ENCODE measurements at places on chromosomes 5 and 9. TPM values are rescaled to one million over a fixed set of nuclear protein-coding genes. Genes with fewer than 3 reads are reported as not detected.

- DNase-seq = peak; percentile 28
- H3K4me3 ChIP-seq = peak overlapping the region; percentile 70
- peaks cover 22% of the 10 kb centered on the region for H3K4me1 ChIP-seq
- no peaks in the 10 kb centered on the region for H3K27me3 ChIP-seq
- peak overlapping the region; percentile 91 for H3K27ac ChIP-seq
Observed at GRCh38 chr9:112378328-112379176, 1.4 kb upstream of the HSDL2 start.

DNA sequence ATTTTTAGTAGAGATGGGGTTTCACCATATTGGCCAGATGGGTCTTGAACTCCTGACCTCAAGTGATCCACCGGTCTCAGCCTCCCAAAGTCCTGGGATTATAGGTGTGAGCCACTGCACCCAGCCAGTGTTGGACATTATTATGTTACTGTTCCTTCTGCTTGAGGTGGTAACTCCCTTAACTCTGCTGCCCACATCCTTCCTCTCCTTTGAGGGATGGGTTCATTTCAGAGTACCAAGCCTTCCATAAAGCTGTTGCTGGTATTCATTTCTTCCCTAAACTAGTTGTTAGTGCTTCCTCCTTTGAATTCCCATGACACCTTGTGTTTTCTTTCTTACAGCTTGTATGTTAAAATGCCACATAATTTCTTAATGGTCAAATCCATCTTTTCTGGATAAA is 54.0 kb downstream of the CTNNA1 start:
- no peak overlapping the region for H3K4me3 ChIP-seq
- H3K36me3 ChIP-seq = peaks cover 31% of the 10 kb centered on the region
- H3K4me1 ChIP-seq = no peaks in the 10 kb centered on the region
- no peaks in the 10 kb centered on the region for H3K27me3 ChIP-seq
- H3K27ac ChIP-seq = no peak overlapping the region

DNA sequence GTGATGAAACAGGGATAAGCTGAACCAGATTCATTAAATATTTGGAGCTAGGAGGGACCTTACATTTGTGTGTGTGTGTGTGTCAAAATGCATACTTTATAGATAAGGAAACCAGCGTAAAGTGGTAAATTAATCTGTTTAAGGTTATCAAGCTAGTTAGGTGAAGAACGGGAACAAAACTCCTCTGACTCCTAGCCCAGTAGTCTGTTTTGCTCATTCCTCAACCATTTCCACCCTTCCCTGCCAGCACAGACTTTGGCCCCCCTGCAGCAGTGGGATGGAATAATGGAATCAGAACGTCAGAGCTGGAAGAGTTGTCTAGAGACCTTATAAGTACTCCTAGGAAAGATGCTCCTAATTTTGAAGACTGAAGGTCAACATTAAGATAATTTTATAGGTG is 6.5 kb downstream of the AGXT2 start:
- no peaks in the 10 kb centered on the region for H3K36me3 ChIP-seq
- H3K4me3 ChIP-seq = no peak overlapping the region
- H3K27ac ChIP-seq = no peak overlapping the region

GRCh38 chr9:124664143-124664542 is 107.0 kb downstream of the NR6A1 start:
- H3K27me3 ChIP-seq = no peaks in the 10 kb centered on the region
- peaks cover 15% of the 10 kb centered on the region for H3K36me3 ChIP-seq
- H3K4me1 ChIP-seq = peaks cover 41% of the 10 kb centered on the region
- H3K27ac ChIP-seq = no peak overlapping the region
- DNase-seq = no peak

GRCh38 chr9:104232781-104233341 is 138.8 kb downstream of the SMC2 start:
- DNase-seq = no peak
- H3K27me3 ChIP-seq = no peaks in the 10 kb centered on the region
- H3K4me1 ChIP-seq = no peaks in the 10 kb centered on the region
- no peak overlapping the region for H3K4me3 ChIP-seq
- no peak overlapping the region for H3K27ac ChIP-seq

DNA sequence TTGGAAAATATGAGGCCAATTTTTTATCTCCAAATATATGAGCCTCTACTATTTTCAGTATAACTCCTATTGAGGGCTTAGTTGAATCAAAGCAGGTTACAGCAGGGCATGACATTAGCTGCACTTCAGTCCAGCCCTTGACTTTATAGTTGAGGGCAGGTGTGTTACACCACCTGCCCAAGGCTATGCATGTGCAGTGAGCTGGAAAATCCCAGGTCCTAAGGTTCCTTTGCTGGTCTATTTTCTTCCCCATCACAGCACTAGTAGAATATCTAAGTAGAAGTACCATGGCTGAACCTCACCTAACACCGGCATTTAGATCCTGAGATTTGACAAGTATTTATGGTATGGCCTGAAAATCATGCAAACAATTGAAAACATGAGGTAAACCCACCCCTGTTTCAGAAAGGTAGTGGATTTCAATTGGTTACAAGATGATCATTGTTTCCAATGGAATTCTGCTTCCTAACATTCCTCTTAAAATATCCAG is 201.1 kb downstream of the SEMA5A start:
- no peak for DNase-seq
- no peaks in the 10 kb centered on the region for H3K27me3 ChIP-seq
- no peak overlapping the region for H3K4me3 ChIP-seq
- H3K36me3 ChIP-seq = no peaks in the 10 kb centered on the region
- H3K4me1 ChIP-seq = peaks cover 44% of the 10 kb centered on the region

DNA sequence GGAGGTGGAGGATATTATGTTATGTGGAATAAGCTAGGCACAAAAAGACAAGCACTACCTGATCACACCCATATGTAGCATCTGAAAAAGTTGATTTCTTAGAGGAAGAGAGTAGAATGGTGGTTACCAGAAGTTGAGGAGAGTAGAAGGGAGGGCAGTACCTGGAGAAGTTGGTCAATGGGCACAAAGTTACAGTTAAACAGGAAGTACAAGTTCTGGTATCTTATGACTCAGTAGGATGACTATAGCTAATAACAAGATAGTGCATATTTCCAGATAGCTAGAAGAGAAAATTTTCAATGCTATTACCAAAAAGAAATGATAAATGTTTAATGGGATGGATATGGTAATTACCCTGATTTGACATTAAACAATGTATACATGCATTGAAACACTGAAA is 686.7 kb downstream of the ISL1 start:
- no peak overlapping the region for H3K4me3 ChIP-seq
- no peaks in the 10 kb centered on the region for H3K36me3 ChIP-seq
- no peak for DNase-seq
- no peaks in the 10 kb centered on the region for H3K4me1 ChIP-seq
- no peaks in the 10 kb centered on the region for H3K27me3 ChIP-seq

GRCh38 chr5:109652096-109652495 is 37.6 kb upstream of the MAN2A1 start:
- no peak overlapping the region for H3K27ac ChIP-seq
- H3K36me3 ChIP-seq = no peaks in the 10 kb centered on the region
- H3K27me3 ChIP-seq = no peaks in the 10 kb centered on the region
- peaks cover 35% of the 10 kb centered on the region for H3K4me1 ChIP-seq

DNA sequence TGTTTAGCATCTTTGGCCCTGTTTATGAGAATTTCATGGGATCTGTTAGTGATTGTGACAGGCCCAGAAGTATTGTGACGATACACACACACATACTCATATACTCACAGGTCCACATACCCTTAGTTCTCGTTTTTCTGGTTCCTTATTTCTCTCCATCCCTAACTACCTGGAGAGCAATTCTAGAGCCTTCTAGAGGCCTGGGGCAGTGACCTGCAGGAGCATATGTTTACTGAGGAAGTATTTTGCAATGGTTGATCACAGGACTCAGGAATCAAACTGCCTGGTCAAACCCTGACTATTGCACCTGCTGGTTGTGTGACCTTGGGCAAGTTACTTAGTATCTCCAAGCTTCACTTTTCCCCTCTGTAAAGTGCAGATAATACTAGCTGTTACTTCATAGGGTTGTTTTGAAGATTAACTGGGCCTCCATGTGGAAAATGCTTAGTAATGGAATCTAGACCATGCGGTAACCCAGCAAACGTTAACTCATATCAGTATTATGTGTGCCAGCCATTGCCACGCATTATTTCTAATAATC is 8.7 kb downstream of the PAPPA start:
- peaks cover 22% of the 10 kb centered on the region for H3K36me3 ChIP-seq
- H3K27ac ChIP-seq = no peak overlapping the region
- H3K27me3 ChIP-seq = no peaks in the 10 kb centered on the region
- H3K4me3 ChIP-seq = no peak overlapping the region
- no peak for DNase-seq
- H3K4me1 ChIP-seq = peaks cover 8% of the 10 kb centered on the region

GRCh38 chr5:58239045-58239444 is 220.8 kb downstream of the PLK2 start:
- H3K27ac ChIP-seq = no peak overlapping the region
- DNase-seq = no peak
- H3K4me1 ChIP-seq = peaks cover 22% of the 10 kb centered on the region

GRCh38 chr5:140545606-140546005 is 1.9 kb upstream of the EIF4EBP3 start:
- H3K27me3 ChIP-seq = no peaks in the 10 kb centered on the region
- peaks cover 12% of the 10 kb centered on the region for H3K4me1 ChIP-seq
- no peak overlapping the region for H3K27ac ChIP-seq
- no peak overlapping the region for H3K4me3 ChIP-seq
- no peak for DNase-seq

GRCh38 chr5:89308606-89309040 is 425.6 kb upstream of the MEF2C start:
- H3K4me1 ChIP-seq = peaks cover 9% of the 10 kb centered on the region
- H3K36me3 ChIP-seq = no peaks in the 10 kb centered on the region
- no peak overlapping the region for H3K4me3 ChIP-seq
- DNase-seq = no peak
- no peak overlapping the region for H3K27ac ChIP-seq
- H3K27me3 ChIP-seq = no peaks in the 10 kb centered on the region

- no peak for DNase-seq
- H3K4me1 ChIP-seq = peaks cover 18% of the 10 kb centered on the region
- H3K36me3 ChIP-seq = no peaks in the 10 kb centered on the region
- H3K4me3 ChIP-seq = no peak overlapping the region
Observed at GRCh38 chr5:159759791-159760290, 156.4 kb upstream of the ADRA1B start.

DNA sequence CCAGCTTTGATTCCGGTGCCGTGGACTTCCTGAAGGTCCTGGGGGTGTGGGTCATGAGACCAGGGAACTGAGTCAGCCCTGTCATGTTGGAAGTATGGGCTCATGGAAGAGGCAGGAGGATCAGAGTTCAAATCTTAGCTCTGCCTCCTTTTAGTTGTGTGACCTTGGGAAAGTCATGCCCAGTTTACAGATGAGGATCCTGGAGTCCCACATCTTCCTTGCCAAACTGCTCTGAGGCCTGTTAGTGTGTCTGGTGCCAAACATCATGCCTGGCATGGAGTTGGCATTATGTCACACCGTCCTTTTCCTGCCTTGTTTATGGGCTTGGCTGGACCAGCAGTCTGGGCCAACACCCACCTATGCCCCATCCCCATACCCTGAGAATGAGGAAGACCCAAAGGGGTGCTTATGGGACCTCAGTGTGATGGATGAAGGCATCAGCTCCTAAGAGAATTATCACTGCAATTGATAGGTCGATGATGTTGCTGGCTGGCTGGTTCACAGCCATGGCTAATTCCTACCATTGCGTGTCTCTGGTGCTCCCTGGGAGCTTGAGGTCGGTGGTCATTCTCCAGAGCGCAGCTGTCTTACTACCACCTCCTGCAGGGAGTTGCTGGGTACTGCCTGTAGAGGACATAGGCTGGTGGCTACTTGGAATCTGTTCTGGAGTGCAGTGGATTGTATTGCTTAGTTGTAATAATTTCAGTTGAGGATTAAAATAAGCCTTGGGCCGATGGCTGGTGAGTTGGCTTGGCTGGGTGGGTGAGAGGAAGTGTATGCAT is 140.5 kb upstream of the PITX1 start:
- H3K4me3 ChIP-seq = no peak overlapping the region
- no peak for DNase-seq
- H3K4me1 ChIP-seq = no peaks in the 10 kb centered on the region
- peaks cover 13% of the 10 kb centered on the region for H3K27me3 ChIP-seq

- H3K27me3 ChIP-seq = no peaks in the 10 kb centered on the region
- peaks cover 52% of the 10 kb centered on the region for H3K36me3 ChIP-seq
- peaks cover 35% of the 10 kb centered on the region for H3K4me1 ChIP-seq
- no peak overlapping the region for H3K27ac ChIP-seq
Observed at GRCh38 chr9:129136446-129137035, 25.3 kb downstream of the PTPA start.

GRCh38 chr9:114546851-114547250 is 40.7 kb upstream of the ATP6V1G1 start:
- H3K4me3 ChIP-seq = no peak overlapping the region
- H3K4me1 ChIP-seq = peaks cover 5% of the 10 kb centered on the region
- DNase-seq = no peak
- no peak overlapping the region for H3K27ac ChIP-seq
- H3K27me3 ChIP-seq = no peaks in the 10 kb centered on the region
- no peaks in the 10 kb centered on the region for H3K36me3 ChIP-seq

DNA sequence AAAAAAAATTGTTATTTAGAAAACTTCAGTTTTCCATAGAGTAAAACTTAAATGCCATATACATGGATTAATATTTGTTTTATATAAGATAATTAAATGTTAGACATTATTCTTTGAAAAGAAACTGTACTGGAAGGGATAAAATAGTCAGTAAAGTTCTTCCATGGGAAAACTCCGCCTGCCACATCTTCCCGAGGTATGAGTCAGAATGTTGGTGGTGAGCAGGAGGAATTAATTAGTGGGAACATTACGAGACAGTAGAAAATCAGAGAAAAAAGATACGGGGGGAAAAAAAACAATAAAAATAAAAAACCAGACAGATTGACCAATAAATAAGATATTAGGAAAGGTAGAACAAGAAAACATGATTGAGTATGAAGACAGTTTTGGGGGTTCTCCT is 930.3 kb upstream of the C9orf72 start:
- no peaks in the 10 kb centered on the region for H3K4me1 ChIP-seq
- no peaks in the 10 kb centered on the region for H3K36me3 ChIP-seq
- H3K27ac ChIP-seq = no peak overlapping the region
- DNase-seq = no peak

GRCh38 chr5:137498301-137498735 is 808 bp downstream of the SPOCK1 start:
- DNase-seq = no peak
- H3K4me1 ChIP-seq = peaks cover 11% of the 10 kb centered on the region
- H3K36me3 ChIP-seq = 0 out of 2 replicates have a peak, but pooled peaks cover 2% of the 10 kb centered on the region
- H3K27me3 ChIP-seq = peaks cover 37% of the 10 kb centered on the region
- H3K4me3 ChIP-seq = no peak overlapping the region

GRCh38 chr9:33157960-33158842 is 8.9 kb downstream of the B4GALT1 start:
- H3K4me1 ChIP-seq = peaks cover 43% of the 10 kb centered on the region
- no peaks in the 10 kb centered on the region for H3K27me3 ChIP-seq
- H3K27ac ChIP-seq = no peak overlapping the region
- H3K4me3 ChIP-seq = no peak overlapping the region
- no peak for DNase-seq
- H3K36me3 ChIP-seq = no peaks in the 10 kb centered on the region

GRCh38 chr9:137034039-137034708 is 2.3 kb upstream of the FUT7 start:
- no peak overlapping the region for H3K27ac ChIP-seq
- DNase-seq = no peak
- no peaks in the 10 kb centered on the region for H3K4me1 ChIP-seq
- H3K36me3 ChIP-seq = no peaks in the 10 kb centered on the region
- H3K27me3 ChIP-seq = peaks cover 16% of the 10 kb centered on the region

Gene COL15A1
- 0.22 TPM for total RNA-seq

Gene C9orf85
- total RNA-seq = 13.2 TPM

Gene AGXT2
- total RNA-seq = not detected

Gene ARID3C
- not detected for total RNA-seq

Gene CCNO
- 0.34 TPM for total RNA-seq

Gene PLAC8L1
- total RNA-seq = not detected

Gene SPAG8
- not detected for total RNA-seq

Gene NEUROG1
- not detected for total RNA-seq

Gene ANKRD33B
- total RNA-seq = 10.2 TPM

Gene KLHL3
- total RNA-seq = not detected

Data from SJSA1 (cell line).